NCI-H2081 treated with DMSO at 0.1 percent for 48 hours (cell line): ENCODE measurements at places on chromosomes 13 and 19.

DNA sequence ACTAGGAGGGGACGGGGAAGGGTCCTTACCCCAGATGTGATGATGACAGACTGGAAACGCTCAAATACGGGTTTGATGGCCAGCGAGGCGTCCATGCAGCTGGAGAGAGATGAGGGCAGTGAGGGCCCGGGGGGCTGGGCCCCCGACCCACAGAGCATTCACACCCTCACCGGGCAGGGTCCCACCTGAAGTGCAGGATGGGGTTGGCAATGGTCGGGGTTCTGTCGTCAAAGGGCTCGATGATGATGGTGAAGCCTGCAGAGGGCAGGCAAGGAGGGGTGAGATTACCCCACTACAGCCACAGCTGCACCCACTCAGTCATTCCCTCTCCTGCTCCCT, 13.0 kb downstream of the ERCC2 start:
- DNase-seq = no peak

DNA sequence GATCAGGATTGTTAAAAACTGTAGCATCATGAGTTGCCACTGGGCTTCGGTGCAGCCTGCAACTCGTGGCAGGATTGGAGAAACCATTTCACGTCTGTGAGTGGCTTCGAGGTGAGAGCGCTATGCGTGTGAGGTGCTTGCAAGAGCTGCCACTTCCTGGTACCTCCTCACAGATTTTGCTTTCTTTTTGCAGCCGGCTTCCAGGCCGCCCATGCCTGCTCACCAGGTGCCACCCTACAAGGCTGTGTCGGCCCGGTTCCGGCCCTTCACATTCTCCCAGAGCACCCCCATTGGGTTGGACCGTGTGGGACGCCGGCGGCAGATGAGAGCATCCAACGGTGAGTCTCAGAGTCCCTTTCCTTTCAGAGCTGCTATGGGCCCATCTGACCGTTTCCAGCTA, 57.9 kb upstream of the C1QTNF9 start:
- no peak for DNase-seq

DNA sequence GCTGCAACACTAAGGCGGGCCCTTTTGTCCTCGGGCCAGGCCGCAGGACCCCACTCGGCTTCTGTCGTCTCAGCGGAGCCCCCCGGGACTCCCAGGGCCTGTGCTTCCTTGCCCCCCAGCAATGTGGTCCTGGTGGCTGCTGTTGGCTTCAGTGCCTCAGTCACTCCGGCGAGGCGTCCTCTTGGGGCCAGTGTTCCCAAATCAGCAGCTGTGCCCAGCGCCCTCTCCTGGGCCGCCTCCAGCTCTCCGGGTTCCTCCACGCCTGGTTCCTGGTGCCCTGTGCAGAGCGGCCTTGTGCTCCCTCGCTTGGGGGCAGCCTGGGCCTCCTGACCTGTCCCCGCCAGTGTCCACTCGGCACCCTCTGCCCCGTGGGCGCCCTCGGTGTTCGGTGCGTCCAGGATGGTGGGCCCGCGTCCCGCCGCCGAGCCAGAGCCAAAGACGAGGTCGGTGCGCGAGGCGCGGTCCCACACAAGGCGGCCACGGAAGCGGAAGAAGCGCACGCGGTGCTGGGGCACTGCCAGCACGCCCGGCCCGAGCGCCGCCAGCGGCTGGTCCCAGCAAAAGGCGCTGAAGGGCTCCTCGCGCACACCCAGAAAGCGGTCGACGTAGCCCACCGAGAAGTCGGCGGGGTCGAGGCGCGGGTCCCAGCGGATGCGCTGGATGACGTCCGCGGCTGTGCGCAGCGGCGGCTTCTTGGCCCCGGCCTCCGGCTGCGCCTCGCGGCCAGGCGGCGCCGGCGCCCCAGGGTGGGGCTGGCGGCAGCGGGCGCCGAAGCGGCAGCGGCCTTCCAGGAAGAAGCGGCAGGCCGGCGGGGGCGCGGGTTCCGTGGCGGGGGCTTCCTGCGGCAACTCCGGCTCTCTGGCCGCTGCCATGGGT, 685 bp downstream of the LENG9 start:
- no peak for DNase-seq

GRCh38 chr19:11446652-11447301, 11.3 kb downstream of the PRKCSH start:
- DNase-seq = no peak

GRCh38 chr19:28396287-28396831, 816.6 kb downstream of the UQCRFS1 start:
- DNase-seq = no peak

GRCh38 chr13:78241278-78241919, 322.8 kb upstream of the EDNRB start:
- DNase-seq = no peak

DNA sequence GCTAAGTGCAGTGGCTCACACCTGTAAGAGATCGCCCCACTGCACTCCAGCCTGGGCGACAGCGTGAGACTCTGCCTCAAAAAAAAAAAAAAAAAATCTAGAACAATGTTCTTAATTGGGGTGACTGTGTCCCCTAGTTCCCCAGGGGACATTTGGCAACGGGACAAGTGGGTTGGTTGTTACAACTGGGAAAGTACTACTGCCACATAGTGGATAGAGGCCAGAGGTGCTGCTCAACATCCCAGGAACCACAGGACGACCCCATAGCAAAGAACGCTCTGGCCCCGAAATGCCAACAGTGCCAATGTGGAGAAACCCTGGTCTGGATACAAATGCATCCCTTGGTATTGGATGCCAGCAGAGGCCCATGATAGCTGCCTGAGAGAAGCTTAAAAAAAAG, 11.8 kb downstream of the NLRP12 start:
- no peak for DNase-seq

GRCh38 chr19:4077800-4078684, 11.3 kb upstream of the ZBTB7A start:
- DNase-seq = no peak

DNA sequence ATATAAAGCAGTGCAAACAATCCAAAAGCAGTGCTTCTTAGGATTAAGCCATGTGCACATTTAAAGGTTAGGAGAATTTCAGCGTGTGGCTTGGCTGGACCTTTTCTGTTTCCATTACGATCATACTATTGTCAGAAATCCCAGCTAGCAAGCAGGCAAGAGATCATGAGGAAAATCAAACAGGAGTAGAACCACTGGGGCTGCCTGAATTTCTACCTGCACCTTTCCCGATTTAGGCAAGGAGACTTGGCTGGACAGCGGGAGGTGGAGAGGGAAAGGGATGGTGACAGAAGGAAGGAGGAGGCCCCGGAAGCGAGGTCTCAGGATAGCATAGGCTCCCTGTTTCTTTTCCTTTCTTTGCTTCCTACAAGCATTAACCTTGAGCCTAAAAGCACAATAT, 102.5 kb downstream of the FGF14 start:
- DNase-seq = no peak

DNA sequence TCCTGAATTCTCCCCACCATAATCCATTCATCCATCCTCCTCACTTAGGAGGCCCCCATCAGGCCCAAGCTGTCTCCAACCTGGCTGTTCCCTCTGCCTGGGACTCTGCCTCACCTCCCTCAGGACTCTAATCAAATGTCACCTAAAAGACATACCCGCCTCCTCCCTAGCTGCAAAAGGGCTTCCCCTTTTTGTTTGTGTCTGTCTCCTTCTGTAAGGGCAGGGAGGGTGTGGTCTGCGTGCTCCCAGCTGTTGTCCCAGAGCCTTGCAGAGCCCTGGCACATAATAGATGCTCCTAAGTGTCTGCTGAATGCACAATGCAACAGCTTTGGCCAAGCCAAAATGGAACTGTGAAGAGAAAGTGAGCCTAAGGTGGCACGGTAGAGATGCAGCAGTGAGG, 4.4 kb downstream of the TRIR start:
- DNase-seq = no peak

GRCh38 chr19:46887240-46887782, 26.5 kb downstream of the ARHGAP35 start:
- no peak for DNase-seq

- DNase-seq = no peak
Measured at GRCh38 chr19:3129112-3129511, 6.7 kb upstream of the GNA15 start.

DNA sequence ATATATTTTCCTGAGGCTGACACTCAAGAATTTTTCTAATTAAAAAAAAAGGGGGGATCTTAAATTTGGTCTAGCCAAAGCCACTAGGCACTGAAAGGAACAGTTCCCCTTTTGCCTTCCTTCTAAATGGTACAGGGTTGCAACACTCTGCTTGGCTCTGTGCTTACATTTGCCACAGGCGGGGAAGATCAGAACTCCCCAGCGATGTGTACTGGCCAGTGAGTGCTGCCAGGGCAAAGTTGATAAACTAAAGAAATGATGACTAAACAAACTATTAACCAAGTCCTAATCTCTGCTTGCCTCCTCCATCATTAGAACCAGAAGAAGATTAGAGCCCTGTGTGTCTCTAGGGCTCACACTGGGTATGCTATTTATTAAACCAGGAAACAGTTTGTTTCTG, 75.3 kb upstream of the SCEL start:
- no peak for DNase-seq

- no peak for DNase-seq
Measured at GRCh38 chr13:112267660-112268059, 108.5 kb upstream of the SPACA7 start.
